ENCODE measurements at places on chromosomes 4 and X.

- DNase-seq, result peak; percentile 69
These were observed 76.9 kb downstream of the MAGED4 start for GRCh38 chrX:52261463-52262194.

DNA sequence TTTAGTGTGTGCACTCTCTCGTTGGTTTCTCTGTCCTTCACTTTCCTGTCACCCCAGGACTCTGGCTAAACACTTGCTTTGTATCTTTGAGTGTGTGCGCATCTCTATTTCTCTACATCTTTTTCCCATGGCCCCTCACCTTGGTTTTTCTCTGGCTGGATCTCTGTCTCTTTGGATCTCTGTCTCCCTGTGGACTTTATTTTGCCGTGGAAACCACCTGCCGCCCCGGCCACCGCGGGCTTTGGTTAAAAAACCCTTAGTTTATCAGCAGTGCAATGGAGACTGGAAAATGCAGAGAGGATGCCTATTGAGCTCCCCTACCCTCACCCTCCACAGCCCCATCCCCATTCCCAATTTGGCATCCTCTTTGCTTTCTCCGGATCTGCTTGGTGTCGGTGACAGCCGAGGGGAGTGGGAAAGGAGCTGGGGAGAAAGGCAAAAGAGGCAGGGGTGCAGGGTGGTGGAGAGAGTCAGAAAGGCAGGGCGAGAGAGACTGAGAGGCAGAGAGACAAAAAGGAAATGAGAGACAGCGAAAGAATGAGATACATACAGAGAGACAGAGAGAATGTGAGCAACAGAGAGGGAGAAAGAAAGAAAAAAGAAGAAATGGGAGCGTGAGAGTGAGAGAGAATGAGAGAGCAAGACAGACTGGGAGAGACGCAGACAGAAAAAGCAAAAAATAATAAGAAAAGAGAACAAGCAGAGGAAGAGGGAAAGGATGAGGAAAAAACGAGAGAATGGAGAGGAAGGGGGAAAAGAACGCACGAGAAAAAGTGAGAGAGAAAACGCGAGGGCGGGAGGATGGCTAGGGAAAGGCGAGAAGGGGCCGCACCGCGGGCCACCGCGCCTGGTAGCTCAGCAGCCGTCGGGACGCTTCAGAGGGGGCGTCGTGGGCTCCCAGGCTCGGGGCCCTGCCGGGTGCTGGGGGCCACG, 688 bp downstream of the GPR101 start:
- no peak for DNase-seq

DNA sequence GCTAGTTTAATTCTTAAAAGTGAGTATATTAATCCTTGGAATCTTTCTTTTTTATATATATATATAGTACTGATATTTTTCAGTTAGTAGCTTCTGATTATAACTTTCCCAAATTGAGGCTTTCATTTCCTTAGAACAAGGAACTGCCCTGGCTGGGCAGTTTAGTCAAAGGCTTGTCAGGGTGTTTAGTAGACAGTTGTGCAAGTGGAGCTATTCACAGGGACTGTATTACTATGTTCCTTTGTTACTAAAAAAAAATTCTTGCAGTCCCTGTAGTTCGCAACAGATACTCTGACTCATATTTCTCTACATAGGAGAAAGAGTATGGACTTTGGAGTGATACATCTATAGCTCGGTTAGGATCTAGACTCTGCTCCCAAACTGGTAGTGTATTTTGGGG, 20.8 kb downstream of the USO1 start:
- no peak for DNase-seq

DNA sequence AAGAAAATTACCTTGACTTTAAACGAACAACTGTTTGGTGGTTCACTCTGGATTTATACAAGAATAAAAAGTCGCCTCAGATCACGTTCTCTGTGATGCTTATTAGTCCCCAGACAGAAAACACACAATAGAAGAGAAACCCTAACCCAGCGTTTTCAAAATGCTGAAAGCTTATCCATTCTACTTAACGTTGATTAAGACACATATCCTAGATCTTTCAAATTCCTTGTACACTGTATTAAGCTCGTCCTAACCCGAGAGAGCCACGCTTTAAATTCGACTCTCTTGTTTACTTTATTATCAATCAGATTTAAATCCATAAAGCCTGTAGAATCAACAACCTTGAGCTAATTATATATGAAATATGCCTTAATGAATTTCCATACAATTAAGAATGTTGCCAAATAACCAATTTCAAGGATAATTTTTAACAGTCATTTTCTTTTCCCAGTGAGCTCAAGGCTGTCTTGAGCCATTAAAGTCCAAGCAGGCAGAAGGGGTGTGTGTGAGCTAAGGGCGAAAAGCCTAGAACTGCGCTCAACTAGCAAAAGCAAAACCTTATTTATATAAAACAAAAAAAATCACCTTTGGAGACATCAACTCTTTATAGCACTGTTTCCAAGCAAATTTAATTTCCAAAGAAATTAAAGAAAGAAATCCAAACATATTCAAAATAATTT, 981 bp upstream of the PITX2 start:
- DNase-seq, result no peak
